ENCODE measurements at places on chromosomes 1 and 21.

- DNase-seq, result no peak
Measured at GRCh38 chr1:21625390-21626190, 43.6 kb downstream of the RAP1GAP start.

GRCh38 chr1:119870917-119871596, 25.3 kb downstream of the ADAM30 start:
- DNase-seq, result peak; percentile 57

DNA sequence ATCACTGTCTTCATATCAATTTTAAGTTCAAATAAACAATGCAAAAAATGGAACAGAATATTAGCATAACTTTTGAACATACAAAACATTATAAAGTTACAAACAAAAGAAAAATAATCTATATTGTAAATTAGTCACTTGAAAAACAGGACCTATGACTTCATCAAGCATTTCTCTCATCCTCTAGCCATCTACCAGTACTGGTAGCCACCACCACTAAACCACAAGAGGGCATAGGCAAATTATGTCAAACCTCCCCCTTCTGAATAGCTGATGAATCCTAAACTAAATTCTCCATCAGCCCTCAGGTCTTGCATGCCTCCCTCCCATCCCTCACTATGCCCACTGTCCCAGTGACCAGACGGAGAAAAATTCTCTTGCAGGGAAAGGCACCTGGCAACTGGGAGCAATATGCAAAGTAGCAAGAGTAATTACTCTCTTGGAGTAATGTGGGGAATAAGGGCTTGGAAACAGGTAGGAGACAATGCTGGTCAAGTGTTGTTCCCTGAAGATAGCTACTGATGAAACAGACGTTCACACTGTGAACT, 37.1 kb downstream of the SSX2IP start:
- DNase-seq, result peak; percentile 89

DNA sequence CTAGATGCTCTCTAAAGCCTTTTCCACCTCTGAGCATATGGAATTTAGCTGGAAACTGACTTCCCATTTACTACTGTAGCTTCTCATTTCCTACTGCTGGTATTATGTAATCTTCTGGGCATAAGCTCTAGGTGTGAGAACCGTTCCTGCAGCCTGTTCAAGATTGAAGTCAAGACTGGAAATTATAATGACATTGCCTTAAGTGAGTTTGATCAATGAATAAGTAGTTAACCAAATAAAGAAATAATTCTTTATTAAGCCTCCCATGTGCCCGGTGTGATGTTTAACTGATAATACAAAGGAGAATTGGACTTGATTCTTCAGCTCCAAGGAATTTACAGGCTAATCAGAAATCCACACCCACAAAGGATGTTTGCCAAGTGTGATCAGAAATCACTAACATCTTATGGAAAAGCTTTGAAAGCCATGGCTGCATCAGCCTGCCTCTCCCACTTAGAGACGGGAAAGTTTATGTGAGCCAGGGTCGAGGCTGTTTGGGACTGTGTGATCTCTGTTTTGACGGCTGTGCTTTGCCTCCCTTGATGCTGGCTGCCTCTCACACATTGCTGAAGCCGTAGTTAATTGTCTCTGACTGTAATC, 36.4 kb upstream of the PRELP start:
- DNase-seq, result no peak

GRCh38 chr1:211332830-211333229, 6.2 kb downstream of the TRAF5 start:
- no peak for DNase-seq

DNA sequence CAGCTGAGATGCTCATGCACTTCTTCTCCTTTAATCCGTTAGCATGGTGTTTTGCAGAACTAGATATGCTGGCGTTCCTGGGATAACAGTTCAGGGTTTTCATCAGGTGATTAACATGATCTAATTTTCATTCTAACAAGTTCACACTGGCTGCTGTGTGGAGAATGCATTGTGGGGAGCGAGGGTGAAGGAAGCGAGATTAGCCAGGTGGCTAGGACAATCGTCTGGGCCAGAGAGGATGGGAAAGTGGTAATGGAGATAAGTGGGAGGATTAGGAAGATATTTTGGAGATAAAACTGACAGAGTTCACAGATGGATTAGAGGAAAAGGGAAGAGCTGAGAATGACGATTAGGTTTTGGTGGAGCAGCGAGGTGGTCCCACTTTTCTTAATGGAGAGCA, 138.1 kb upstream of the MAGI3 start:
- no peak for DNase-seq

GRCh38 chr1:24216276-24217074, 29.4 kb upstream of the IFNLR1 start:
- DNase-seq, result no peak

DNA sequence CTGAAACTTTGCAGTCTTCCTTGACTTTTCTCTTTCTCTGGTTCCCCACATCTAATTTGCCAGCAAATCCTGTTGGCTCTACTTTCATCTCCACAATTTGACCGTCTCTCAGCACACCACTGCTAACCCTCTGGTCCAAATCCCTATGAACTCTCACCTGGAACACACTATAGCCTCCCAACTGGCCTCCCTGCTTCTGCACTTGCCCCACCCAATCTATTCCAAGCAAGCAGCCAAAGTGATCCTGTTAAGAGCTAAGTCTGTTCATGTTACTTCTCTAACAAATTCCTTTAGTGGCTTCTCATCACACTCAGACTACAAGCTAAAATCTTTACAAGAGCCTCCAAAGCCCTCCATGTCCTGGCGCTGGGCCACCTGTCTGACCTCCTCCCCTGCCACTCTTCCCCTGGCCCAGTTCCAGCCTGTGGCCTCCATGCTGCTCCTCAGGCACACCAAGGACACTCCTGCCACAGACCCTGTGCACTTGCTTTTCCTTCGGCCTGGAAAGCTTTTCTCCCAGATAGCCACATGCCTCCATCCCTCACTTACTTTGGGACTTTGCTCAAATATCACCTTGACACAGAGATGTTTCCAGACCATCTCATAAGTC, 104.1 kb downstream of the DTL start:
- DNase-seq, result no peak

- no peak for DNase-seq
Measured at GRCh38 chr1:55558515-55558914, 343.4 kb upstream of the USP24 start.

- DNase-seq, result no peak
Measured at GRCh38 chr1:81330521-81330920, 470.2 kb upstream of the ADGRL2 start.

GRCh38 chr1:246809473-246809872, 85.3 kb downstream of the SCCPDH start:
- DNase-seq, result no peak

DNA sequence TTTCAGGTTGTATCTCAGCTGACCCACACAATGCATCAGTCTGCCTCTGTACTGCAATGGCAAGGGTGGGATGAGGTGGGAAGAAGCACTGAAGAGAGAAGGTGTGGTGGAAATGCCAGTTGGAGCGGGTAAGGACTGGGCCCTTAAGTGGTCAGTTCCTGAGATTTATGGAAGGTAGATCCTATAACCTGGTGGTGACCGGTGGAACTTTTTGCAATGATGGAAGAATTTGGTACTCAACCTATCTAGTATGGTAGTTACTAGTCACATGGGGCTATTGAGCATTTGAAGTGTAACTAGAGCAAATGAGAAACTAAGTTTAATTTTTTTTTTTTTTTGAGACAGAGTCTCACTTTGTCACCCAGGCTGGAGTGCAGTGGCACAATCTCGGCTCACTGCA, 8.2 kb upstream of the HPCAL4 start:
- no peak for DNase-seq

DNA sequence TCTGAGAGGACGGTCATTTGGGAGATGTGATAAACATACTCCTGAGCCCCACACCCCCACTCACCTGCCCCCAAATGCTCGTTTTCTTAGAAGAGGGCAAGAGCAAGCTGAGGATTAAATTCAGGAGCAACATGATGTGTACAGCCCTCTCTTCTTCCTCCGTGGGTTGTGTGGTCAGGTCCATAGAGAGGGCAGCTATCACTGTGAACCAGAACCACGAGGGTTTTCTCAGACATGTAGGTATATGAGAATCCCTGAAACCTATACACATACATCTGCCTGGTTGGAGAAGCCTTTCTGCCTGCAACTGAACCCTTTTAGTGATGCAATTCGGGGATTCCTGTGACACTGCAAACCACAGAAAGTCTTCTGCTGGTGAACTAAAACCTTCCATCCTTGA, 38.9 kb downstream of the PGM1 start:
- DNase-seq, result no peak

DNA sequence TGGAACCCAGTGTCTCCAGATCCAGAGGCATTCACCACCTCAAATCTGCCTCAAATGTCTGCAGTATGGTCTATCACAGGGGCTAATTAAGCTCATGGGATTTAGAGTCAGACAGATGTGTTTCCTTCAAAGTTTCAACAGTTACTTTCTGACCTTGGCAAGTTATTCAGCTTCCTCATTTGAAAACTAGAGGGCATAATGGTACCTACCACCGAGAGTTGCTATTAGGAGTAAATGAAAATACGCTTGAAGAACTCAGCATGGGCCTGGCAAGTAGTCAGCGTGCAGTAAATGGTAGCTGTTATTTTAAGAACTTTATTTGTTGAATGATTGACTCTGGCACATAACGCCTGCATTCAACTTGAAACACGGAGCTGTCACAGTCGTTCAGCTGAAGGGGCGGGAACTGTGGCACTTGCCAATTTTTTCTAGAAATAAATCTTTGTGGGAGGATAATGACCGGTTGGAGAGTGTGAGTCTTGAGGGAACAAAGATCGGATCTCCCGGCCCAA, 1.2 kb upstream of the CAP1 start:
- no peak for DNase-seq

GRCh38 chr1:31381394-31382294, 8.8 kb upstream of the FABP3 start:
- no peak for DNase-seq

GRCh38 chr1:209645574-209646452, 6.4 kb downstream of the LAMB3 start:
- no peak for DNase-seq

GRCh38 chr1:33393991-33394390, 36.9 kb downstream of the PHC2 start:
- no peak for DNase-seq

DNA sequence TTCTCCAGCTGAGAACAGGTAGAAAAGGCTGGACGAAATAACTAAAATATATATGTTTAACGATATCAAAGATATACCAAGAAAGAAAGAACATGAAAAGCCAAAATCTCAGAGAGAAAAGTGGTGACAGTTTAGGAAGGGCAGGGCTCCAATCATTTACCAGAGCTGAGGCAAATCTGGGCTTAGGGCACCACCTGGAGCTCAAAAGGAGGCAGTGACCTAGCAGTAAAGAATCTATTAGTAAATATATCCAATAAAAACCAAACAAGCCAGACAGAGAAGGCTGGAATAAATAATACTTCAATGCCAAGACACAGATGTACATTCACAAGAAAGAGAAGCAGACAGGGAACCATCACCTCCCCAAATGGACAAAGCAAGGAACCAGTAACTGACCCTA, 43.5 kb downstream of the CHIA start:
- DNase-seq, result peak; percentile 35
